ENCODE measurements at places on chromosomes 13 and 19. TPM values are rescaled to one million over a fixed set of nuclear protein-coding genes. Genes with fewer than 3 reads are reported as not detected.

DNA sequence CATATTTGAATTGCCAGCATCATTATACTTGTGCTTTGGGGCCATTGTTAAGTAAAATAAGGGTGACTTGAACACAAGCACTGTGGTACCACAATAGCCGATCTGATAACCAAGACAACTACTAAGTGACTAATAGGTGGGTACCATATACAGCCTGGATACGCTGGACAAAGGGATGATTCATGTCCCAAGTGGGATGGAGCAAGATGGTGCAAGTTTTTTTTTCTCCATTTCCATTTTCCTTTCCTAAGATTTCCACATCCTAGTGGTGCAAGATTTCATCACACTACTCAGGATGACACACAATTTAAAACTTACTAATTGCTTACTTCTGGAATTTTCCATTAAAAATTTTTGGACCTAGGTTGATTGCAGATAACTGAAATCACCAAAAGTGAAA lies 15.1 kb downstream of the BRCA2 start:
- no peak for DNase-seq

DNA sequence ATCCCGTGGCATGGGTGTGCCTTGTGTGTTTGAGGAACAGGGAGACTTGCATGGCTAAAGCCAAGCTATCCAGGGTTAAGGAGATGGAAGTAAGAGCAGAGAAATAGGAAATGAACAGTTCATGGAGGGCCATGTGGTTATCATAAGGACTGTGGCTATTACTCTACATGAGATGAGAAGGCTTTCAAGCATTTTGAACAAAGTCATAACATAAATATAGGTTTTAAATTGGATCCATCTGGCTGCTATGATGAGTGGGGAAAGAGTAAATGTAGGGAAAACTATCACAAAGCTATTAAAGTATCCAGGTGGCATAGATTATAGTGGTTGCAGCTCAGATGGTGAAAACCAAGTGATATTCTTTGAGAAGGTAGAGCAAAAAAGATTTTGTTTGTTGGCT lies 184.1 kb downstream of the PCDH17 start:
- no peak for DNase-seq

GRCh38 chr19:9819596-9819909 lies 674 bp upstream of the FBXL12 start:
- no peak for DNase-seq

GRCh38 chr13:68982961-68983619 lies 1124.5 kb upstream of the ATXN8OS start:
- no peak for DNase-seq

DNA sequence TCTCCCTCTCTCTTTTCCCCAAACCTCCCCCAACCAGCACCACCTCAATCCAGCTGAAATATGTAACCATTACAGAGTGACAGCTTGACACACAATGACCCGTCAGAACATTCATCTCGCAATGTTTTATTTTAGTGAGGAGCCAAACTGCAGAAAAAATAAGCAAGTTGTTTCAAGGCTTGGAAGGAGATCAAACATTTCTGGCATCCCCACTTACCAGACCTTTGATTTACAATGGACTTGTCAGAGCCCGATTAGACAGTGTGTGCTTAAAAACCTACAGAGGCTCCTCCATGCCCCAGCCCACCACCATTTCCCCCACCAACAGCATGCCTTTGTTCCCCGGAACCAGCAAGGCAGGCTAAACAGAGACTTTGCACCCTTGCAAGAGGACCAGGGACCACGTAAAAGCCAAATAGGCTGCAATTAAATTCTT lies 382.8 kb upstream of the ZNF507 start:
- DNase-seq: no peak

RASGRP4 gene
- 1.5 TPM for total RNA-seq

GRCh38 chr19:18843960-18844359 lies 12.2 kb downstream of the UPF1 start:
- no peak for DNase-seq

DNA sequence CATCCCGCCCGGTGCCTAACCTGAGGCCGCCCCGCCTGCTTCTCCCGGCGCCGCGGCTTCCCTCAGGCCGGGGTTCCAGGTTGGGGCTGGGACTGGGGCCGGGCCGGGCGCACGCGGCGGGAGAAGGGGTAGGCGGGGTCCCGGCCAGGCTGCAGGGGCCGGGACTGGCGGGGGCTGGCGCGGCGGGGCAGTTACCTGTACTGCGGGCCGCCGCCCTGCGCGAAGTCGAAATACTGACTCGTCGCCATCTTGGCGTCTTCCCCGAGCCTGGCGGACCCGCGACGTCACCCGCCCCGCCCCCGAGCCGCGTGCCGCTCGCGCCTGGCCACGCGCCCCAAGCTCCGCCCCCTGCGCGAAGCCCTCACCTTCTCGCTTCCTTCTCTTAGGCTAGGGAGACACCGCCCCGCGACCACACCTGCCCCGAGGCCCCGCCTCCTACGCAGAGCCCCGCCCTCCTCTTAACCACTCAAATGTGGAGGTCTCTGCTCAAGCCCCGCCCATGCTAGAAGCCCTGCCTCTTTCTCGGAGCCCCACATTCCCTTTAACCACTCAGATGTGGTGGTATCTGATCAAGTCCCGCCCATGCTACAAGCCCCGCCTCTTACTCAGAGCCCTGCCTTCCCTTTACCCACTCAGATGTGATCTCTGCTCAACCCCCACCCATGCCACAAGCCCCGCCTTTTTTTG lies at the start of gene ZFR2:
Gene ZFR2 (minus strand): TSS at position 269 of the 687 bp plus-strand sequence. CDS start 21 bp downstream, at position 248.
- DNase-seq: no peak

ZNF284 gene
- 1.9 TPM for total RNA-seq

GRCh38 chr13:111252446-111253364 lies 67.7 kb upstream of the TEX29 start:
- DNase-seq: peak; percentile 37
